ENCODE measurements at places on chromosomes 6 and 20.

- DNase-seq = no peak
Measured at GRCh38 chr6:139588076-139588639, 213.7 kb upstream of the CITED2 start.

DNA sequence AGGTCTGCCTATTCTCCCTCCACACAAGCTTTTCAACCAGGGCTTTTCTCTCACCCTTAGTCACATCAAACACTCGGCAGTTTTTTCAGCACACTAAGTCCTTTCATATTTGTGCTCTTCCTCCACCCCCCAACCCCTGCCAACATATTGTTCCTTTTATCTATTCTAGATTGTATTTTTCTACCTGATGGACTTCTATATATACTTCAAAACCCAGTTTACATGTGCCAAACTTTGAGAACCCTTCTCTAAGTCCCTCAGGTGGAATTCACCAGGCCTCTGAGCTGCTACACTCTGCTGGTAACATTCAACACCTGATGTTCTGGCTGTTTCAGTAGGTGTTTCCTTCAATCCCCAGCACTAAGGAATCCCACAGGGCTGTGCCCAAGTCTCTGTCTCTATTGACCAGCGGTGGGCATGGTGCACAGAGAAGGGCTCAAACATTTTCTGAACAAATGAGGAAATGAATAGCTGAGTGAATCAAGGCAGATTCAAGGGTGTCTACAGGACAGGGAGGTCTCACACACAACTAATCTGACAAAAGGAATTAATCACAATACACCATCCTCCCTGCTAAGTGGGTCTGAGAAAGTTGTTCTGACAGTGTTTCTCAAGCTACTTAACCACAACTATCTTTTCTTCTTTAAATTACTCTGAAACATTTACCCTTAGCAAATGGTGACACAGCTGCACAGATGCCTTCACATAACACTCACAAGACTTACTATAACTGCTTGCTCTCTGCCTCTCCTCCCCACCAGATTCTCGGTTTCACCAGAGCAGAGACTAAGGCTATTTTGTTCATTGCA lies 166.5 kb downstream of the TSHZ2 start:
- DNase-seq = no peak

DNA sequence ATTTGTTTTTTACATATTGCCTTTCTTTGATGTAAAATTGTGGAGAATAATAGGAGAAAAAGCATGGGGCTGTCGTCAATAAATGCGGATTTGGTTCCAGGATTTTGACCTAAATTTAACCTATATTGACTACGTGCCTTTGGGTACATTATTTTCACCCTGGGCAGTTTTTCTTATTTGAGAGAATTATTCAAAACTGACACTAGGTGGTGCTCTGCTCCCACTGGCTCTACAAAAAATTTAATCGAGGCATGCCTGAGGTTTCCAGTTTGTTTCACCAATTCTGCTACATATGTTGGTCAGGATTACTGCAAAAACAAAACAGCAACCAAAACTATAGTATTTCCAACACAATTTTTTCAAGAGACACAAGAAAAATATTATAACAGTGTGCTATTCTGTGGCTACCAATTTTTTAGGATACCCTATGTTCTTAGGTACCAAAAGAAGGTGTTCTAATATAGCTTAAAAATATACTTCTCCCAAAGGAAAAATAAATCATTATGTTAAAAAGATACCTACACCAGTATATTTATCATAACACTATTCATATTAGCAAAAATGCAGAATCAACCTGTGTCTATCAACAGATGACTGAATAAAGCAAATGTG lies 48.6 kb upstream of the FABP7 start:
- DNase-seq = no peak

DNA sequence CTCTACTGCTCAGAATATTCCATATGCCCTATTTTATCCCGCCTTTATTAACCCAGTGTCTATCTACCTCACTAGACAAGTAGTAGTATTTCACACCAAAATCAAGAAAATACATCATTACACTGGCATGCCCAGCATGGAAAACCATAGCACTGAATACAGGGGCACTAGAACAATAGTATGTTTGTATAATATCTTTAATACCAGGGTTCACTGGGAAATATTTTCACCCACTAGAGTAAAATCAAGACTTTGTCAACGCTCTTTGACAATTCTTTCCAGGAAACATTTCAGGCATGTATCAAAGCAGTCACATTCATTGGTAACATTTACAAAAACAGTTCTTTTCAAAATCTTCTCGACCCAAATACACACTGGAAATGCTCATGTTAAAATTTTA lies 119.3 kb upstream of the BEND6 start:
- no peak for DNase-seq

- peak; percentile 69 for DNase-seq
Measured at GRCh38 chr20:58447511-58448391, 58.7 kb downstream of the VAPB start.

- no peak for DNase-seq
Measured at GRCh38 chr20:47730744-47731143, 54.5 kb downstream of the SULF2 start.

- DNase-seq = no peak
Measured at GRCh38 chr6:169469028-169469427, 215.4 kb upstream of the THBS2 start.

DNA sequence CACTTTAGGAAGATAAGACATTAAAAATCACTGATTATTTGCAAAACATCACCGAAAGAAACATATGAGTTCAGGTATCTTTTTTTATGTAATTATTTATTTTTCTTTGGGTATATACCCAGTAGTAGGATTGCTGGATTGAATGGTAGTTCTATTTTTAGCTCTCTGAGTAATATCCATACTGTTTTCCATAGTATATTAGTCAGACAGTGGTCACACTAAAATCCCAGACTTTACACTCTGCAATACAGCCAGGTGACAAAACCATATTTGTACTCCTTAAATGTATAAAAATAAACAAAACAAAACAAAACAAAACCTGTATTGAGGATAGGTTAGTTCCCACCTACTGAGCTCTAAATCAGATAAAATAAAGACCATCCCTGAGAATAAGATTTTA lies 1024.3 kb upstream of the EYS start:
- DNase-seq = no peak

- DNase-seq = peak; percentile 59
Measured at GRCh38 chr6:30259140-30260035, 46.2 kb upstream of the TRIM26 start.

Measured in HuH-7.5 (cell line).